ENCODE measurements at places on chromosomes 5 and 9. TPM values are rescaled to one million over a fixed set of nuclear protein-coding genes. Genes with fewer than 3 reads are reported as not detected.

CYSRT1 gene
- total RNA-seq, result 0.55 TPM

SLC6A7 gene
- total RNA-seq, result not detected

- DNase-seq, result no peak
These were observed 370.6 kb downstream of the DMRTA1 start for GRCh38 chr9:22817181-22817580.

NMUR2 gene
- total RNA-seq, result not detected

DNA sequence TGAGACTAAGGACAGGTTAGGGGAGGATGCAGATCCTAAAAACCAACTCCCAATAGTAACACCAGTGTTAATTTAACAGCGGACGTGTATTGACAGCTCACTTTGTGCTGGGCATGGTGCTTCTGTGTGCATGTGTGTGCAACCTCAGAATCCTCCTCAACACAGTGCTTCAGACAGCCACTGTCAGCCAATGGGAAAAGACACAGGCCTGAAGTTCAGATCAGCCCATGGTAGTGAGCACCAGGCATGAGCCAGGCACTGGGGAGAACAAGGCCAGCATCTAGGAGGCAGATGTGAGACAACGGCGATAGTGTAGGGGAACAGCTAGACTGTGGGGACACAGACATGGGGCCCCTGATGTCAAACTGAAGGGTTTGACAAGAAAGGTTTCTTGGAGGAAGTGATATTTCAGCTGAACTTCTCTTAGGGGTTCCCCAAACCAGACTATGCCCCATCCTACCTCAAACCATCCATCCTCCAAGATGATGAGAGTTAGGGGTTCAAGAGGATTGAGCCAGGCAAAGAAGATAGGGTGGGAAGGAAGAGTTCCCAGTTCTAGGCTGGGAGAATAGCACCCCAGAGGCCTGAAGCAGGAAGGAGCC lies 71.5 kb upstream of the PSD2 start:
- DNase-seq, result no peak

ST8SIA4 gene
- total RNA-seq, result 39.2 TPM

- peak; percentile 45 for DNase-seq
These were observed 5.1 kb upstream of the CAST start for GRCh38 chr5:96657068-96657467.

DNA sequence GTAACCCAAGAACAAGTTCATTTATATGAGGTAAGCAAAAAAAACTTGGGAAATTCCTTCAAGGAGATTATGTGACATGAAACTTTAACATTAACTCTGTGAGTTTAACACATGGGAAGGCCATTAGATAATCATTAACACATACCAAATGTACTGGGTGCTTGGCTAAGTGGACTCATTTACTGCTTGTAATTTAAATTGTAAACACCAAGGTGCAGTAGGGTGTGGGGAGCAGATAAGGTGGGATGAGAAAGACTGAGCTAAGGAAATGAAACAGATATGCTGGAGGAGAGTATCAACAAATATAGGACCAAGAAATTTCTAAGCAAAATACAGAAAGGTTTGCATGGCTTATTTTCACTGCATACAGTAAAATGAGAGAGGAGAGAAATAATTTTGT lies 2384.8 kb upstream of the ACO1 start:
- no peak for DNase-seq

DNA sequence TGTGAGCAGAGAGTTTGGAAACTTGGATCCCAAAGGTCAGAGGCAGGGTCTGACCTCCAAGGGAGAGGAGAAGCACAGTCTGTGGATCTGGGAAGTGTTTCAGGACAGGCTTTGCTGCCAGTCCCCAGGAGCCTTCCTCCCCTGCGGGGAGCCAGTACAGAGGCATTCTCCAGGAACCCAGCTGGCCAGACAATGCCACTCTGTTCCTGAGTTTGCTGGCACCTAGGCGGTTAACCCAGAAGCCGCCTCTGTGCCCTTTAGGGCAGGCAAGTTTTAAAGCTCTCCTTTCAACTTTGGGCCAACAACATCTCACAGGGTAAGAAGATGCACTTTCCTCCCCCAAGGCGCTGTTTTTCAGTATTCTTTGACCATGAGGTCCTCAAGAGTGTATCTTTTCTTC lies 37.0 kb upstream of the FGF1 start:
- no peak for DNase-seq
